ENCODE measurements at places on chromosomes 13 and 19.

GRCh38 chr19:44702551-44703176 is 3.7 kb downstream of the CEACAM16 start:
- DNase-seq, result no peak

- no peak for DNase-seq
Measured at GRCh38 chr19:58569191-58569942, 3.8 kb downstream of the MZF1 start.

DNA sequence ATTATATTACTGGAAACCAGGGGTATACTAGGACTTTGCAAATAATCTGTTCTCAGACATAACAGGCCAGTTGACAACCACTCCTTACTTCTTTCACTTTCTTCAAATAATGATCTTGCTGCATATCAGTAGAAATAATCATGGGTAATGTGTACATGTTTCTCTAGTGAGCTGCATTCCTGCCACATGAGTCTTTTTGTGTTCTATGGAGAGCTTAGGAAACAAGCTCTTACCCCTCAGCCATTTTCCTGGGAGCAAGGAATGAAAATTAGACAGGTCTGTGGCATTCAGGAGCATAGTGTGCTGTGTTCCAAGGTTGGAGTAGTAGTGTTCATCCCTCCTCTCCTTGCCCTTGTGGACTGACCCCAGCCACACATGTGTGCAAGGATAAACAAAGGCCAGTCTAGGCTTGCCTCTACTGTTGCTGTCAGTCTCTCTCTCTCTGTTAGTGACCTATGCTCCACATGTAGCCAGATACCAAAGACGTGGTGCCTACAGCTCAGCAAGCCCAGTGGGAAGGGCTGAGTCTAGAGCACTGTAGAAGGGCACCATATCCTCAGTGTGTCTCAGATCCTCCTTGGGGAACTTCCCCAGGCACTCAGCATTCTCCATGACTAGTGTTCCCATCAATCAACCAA is 11.5 kb upstream of the OXGR1 start:
- peak; percentile 85 for DNase-seq

- no peak for DNase-seq
Measured at GRCh38 chr13:97933776-97934175, 19.7 kb upstream of the IPO5 start.

- DNase-seq, result no peak
Measured at GRCh38 chr13:93771227-93771626, 544.6 kb downstream of the GPC6 start.

GRCh38 chr13:51222686-51223559 is 725 bp downstream of the FAM124A start:
- DNase-seq, result no peak
